ENCODE measurements at places on chromosomes 3 and 15.

DNA sequence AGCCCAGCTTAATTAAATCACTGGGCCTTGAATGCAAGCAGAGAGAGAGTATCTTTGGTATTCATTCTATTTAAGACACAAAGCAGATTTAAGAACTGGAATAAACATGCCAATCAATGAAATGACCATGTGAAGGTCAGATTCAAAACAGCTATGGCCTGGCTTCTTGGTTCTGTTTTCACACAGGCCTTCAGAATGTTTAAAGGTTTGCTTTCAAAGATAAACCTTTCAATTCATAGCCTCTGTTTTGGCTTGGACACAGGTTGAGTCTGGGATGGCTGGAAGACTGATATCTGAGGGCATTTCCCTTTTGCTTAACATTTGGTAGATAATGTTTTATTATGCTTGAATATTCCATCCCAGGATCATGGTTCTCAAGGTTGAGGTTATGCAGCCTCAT lies 244.4 kb upstream of the KBTBD8 start:
- DNase-seq: no peak

- DNase-seq: no peak
These were observed 191.8 kb downstream of the CGGBP1 start for GRCh38 chr3:87867001-87867400.

DNA sequence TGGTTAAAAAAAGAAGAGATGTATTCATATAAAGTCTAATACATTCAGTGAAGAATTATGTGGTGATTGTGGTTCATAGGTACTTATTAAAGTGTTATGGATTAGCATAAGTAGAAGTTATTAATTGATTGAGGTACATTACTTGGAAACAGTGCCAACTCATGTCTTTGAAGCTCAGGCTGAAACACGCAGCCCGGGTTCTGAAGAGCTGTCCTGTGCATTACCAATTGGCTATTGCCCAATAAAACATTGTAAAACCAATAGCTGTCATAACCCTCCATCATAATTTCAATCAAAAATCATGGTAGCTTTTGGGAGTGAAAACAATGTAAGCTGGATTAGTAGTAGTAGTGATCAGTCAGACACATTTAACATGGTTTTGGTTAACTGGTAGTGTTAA lies 560.1 kb downstream of the MCTP2 start:
- DNase-seq: no peak

DNA sequence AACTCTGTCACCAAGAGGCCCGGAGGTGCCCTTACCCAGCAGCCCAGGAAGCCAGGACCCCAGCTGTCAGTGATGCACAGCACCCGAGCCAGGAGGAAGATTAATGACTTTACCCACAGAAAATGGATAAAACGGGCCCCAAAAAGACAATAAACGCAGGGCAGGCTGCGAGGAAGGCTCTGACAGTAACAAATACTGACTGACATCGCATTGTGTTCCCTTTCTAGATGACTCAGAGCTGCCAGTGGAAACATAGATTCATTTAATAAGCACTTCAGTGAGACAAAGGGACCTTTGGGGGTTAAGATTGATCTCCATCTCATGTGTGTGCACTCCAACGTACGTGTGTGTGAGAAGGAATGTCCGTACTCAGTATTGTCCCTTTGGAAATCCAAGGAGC lies 225.3 kb upstream of the PPP2R3A start:
- DNase-seq: no peak

- DNase-seq: no peak
These were observed 79.9 kb downstream of the GTPBP8 start for GRCh38 chr3:113070681-113071113.

DNA sequence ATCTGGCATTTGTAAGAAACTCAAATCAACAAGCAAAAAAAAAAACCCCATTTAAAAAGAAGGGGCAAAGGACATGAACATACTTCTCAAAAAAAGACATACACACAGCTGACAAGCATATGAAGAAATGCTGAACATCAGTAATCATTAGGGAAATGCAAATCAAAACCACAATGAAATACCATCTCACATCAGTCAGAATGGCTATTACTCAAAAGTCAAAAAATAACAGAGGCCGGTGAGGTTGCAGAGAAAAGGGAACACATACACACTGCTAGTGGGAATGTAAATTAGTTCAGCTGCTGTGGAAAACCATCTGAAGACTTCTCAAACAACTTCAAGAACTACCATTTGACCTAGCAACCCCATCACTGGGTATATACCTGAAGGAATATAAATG lies 199.4 kb upstream of the THBS1 start:
- no peak for DNase-seq

DNA sequence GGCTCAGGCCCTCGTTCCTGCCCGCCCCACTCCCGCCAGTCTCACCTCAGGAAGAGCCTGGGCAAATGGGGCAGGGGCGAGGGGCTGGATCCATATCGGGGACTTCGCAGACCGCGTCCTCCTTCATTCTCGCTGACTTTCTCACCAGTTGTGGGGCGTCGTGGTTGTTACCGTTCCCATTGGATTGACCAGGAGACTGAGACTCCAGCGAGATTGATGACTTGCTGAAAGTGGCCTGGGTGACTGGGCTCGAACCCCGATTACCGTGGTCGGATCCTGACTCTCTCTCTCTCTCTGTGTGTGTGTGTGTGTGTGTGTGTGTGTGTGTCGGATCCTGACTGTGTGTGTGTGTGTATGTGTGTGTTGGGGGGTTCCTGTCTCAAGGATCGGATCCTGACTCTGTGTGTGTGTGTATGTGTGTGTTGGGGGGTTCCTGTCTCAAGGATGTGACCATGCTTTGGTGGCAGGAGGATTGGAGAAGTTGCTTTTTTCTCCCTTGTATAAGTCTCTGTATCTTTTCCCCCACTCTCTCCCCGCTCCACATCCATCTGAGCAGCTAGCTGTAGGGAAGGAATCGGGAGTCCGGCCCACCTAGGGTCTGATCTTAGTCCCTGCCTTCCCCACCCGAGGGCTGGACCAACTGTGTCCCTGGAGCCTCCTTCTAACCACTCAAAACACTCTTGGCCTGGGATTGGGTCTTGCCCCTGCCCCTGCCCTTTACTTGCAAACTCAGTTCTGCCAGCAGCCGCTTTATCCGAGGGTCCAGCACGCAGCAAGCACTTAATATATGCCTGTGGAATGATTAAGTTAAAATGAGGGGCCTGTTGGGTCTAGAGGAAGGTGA lies 603 bp downstream of the PLEKHO2 start:
- DNase-seq: no peak

DNA sequence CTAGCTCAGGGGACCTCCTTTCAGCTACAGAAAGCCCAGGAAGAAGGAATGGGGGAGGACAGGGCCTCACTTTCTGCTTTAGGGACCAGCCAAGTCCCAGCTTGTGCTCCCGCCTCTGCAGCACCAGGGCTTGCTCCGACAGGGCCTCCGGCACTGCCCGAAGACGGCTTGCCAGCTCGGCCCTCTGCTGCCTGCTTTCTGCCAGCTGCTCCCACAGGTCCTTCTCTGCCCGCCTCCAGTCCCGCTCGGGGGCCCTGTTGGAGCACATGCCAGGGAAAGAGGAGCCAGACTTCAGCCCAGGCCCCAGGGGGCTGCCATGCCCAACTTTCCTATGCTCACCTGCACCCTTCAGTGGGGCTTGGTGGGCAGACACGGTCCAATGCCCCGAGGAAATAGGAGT lies 4.3 kb upstream of the CLK3 start:
- DNase-seq: no peak

GRCh38 chr3:18224426-18224825 lies 200.7 kb downstream of the SATB1 start:
- no peak for DNase-seq

DNA sequence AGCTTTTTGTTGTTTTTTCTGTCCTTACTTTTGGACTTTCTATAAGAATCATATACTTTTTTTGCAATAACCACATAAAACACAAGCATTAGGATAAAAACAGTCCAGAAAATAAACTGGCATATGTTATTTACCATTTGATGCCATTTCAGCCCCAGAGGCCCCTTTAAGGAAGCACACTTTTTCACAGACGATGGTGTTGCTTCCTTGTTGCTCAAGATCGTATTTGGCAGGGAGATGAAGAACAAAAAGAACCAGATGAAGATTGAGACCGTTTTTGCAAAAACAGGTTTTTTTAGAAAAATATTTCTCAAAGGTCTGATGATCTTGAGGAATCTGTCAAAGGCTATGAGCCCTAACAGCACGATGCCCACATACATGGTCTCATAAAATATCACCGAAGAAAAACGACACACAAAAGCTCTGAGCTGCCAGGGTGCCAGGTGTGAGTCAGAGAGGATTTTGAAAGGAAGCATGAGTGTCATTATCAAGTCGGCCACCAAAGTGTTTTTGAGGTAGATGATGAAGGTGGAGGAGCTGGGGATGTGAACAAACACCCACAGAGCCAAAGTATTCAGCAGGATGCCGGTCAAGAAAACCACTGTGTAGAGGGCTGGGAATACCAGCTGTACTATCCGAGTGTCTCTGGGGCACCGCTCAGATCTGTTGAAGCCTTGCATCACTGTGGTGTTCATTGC lies 902 bp downstream of the P2RY13 start:
- DNase-seq: no peak

DNA sequence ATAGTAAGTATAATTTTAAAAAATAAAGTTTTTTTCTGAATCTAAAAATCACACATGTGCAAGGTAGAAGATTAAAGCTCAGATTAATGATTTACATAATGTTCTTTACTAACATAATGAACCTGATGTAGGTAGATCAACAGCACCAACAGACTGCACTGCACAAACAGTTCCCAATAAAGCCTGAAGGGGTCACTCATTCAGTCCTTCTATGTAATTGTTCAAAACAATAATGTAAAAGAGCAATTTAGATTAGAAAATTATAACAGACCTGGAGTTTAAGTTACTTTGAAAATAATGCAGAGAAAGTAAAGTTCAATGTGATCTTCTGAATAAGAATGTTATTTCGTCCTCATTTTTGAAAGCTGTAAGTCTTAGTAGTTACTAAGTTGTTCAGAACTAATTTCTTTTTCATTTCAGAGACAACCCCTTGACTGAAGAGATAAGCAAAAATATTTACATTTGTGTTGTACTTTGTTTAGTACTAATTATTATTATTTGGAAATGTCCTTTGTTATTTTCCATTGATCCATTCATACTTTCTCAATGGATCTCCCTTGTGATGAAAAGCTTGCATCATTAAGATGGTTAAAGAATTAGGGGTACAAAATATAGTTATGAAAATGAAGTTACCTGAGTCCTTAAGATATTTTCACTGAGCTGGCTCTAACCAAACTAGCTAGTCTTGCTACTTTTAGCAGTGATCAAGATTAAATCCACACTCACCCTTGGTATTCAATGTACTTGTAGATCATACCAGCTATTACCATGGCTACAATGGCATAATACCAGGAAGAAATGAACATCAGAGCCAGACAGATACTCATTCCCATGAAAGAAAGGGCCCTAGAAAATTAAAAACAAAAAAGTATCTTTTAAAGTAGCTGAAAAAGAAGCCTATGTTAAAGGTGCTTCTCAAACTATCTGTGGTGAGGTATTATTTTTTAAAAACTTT lies 16.8 kb downstream of the EMC4 start:
- DNase-seq: peak; percentile 44

- DNase-seq: no peak
These were observed 332.1 kb downstream of the VGLL3 start for GRCh38 chr3:86658876-86659275.

GRCh38 chr3:108100906-108101660 lies 10.3 kb upstream of the CD47 start:
- DNase-seq: peak; percentile 25

DNA sequence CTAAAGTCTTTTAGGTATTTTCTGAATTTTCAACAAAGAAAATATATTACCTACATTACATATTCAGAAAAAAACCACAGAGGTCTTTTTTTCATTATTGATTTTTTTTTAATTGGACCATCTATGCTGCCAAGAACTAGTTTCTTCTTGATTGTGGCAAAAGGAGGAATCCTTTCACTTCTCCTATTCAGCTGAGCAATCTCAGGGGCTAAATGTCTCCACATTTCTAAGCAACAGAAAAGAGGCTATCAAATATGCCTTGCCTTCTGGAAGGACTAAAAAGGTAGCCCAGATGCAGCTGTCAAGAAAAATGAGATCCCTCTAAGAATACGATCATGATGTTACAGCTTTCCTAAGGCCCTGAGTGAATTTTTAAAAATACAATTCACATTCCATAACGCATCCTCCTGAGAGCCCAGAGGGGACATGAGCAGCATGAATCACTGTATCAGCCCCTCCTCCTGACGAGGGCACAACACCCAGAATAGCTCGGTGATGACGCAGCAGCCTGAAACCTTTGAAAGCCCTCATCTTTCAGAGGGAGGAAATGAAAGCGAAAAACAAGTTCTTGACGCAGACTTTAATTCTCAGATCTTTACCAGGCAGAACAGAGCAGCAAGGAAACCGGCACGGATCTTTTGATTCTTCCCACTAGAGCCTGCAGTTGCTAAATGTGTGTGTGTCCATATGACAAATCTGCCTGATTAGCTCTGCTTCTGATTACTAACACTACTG lies 24.6 kb downstream of the RUBCN start:
- peak; percentile 90 for DNase-seq

GRCh38 chr3:13095408-13095937 lies 22.2 kb upstream of the IQSEC1 start:
- DNase-seq: no peak

DNA sequence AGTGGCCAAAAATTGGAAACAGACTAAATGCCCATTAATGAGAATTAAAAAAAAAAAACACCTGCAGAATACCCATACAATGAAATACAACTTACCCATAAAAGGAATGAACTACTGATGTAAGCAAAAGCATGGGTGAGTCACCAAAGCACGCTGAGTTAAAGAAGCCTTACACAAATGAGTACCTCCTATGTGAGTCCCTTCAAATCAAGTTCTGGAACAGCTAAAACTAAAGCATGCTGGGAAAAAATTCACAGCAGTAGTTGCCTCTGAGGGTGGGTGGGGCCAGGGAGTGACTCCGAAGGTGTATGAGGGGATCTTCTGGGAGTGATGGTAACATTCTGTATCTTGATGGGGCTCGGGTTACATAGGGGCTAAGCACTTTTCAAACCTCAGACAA lies 11.4 kb downstream of the MYO5C start:
- DNase-seq: no peak

GRCh38 chr3:3200632-3201212 lies 21.2 kb upstream of the CRBN start:
- DNase-seq: no peak

GRCh38 chr3:190970560-190970959 lies 108.1 kb upstream of the GMNC start:
- no peak for DNase-seq

- DNase-seq: no peak
These were observed 48.4 kb upstream of the MEIS2 start for GRCh38 chr15:37148714-37149113.

GRCh38 chr3:152469248-152470025 lies 200.7 kb downstream of the MBNL1 start:
- DNase-seq: no peak

DNA sequence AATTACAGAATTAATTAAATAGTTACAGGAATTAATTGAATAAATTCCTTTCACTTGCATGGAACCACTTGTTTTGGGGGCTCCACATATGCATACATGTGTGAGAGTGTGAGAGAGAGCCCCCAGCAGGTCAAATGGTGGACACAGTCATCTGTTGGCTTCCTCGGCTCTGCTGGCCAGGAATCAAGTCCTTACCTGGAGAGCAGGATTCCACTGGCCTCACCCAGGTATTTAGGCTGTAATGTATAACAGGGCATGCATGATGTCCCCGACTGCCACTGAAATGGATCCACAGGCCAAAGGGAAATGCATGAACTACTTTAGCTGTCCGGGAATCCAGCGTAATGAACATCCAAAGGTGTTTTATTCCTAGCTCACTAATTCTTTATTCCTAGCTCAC lies 139.7 kb upstream of the SMAD3 start:
- no peak for DNase-seq

GRCh38 chr15:65208647-65209046 lies 2.6 kb downstream of the CILP start:
- DNase-seq: no peak
